ENCODE measurements at places on chromosomes 3 and 15.

DNA sequence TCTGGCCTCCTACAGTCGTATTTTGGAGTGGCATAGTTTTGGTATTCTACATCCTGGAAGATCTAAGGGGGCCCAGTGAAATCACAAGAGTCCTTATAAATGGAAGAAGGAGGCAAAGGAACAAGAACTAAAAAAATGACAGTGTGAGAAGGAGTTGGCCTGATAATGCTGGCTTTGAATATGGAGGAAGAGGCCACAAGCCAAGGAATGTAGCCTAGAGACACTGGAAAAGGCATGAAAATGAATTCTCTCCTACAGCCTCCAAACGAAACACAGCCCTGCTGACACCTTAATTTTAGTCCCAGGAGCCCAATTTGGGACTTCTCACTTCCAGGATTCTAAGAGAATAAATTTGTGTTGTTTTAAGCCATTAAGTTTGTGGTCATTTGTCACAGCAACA, 54.6 kb upstream of the LIPC start:
- no peak for DNase-seq

GRCh38 chr3:108097322-108098002, 6.6 kb upstream of the CD47 start:
- no peak for DNase-seq

DNA sequence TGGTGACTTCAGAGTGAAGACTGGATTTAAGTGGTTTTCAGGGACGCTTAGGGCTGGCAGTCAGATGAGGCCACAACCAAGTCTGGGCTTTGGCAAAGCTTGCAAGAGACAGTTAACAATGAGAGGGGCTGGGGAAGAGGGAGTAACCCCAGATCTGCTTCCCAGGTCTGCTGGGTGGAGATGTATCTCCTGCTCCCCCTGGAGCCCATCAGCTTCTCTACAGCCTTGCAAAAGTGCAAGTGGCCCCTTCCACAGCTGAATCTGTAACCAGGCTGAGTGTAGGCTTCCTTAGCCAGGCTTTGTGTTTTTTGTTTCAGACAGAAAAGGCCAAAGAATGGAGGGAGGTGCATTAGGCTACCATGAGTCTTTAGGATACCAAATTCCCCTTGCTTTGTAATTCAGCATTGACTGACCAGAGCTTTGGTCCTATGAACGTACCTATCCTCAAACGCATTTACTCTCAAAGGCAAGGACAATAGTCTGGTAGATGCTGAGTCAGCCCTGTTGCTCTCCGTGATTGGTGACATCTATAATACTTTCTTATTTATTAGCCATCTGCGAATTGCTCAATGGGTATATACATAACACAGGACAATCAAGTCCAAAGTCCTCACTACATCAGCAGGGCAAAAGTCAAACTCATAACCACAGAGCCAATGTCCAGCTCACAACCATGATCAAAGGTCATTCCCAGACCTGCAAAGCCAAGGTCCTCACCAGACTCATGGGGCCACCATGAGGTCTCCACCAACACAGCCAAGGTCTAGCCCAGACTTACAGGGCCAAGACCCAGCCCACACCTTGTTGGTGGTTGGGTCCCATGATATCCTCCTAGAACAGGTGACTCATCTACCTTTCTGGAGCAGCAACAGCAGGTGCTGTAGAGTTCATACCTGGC, 17.1 kb downstream of the CCDC13 start:
- DNase-seq: no peak

DNA sequence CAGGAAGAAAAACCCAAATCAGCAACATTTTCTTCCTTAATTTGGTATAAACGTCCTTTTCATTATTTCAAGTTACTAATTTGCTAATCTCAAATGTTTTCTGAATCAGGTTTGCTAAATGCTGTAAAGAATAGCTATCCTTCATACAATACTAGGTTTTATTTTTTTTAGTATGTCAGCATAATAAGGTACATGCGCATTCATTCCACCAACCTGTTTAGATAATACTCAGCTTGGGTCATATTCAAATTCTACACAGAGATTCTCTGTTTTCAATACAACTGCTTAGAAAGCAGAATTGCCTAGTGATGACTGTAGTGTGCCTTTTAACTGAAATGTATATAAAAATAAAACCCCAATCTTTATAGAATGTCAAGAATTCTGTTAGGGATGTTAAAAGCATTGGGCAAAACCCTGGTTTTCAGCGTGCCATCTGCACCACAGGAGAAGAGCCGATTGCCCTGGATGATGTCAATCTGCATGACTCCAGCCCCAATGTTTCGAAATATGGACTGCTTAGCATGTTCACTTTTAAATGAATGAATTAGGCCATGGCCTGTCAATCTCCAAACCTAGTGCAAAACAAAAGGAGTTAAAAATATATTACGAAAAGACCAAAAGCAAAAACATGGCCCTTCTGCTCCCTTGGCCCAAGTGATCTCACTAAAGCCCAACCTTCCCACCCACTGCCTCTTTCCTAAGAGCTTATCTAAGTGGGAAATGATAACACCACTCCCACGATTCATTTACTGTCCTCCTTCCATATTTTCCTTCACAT, 107.4 kb downstream of the GLDN start:
- no peak for DNase-seq

GRCh38 chr3:79497447-79498111, 270.2 kb downstream of the ROBO1 start:
- no peak for DNase-seq

GRCh38 chr3:30259730-30260129, 346.7 kb upstream of the TGFBR2 start:
- DNase-seq: no peak
